ENCODE measurements at places on chromosomes 5 and 9.

DNA sequence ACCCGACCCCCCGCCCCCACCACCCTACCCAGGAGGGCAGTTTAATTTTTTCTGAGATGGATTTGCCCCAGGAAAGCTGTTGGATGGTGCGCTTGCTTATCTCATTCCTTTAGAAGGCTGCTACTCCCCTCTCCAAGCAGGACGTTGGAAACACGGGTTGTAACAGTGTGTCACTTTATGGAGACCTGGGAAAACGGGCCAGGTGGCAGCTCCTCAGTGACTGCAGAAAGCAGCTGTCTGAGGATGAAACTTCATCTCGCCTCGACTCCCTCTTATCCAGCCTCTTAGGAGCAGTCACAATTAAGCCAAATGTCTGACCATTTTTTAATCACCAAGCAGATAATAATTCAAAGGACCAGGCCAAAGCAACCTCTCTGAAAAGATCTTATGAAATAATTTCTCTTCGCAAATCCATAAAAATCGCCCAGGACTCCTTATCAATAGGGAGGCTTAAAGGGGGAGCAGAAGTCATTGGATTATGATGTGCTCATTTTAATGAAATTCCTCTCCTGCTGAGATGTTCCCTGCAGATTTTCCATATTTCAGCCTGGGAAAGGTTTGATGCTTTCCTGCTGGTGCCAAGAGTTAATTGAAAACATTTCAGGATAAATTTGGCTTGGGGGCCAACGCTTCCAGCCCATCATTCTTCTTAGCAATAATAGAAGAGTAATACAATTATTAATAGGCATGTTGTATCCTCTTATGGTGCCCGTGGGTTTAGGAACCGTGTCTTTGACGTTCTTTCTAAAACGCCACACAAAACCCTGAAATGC is 26.0 kb downstream of the GAS1 start:
- no peak for DNase-seq

DNA sequence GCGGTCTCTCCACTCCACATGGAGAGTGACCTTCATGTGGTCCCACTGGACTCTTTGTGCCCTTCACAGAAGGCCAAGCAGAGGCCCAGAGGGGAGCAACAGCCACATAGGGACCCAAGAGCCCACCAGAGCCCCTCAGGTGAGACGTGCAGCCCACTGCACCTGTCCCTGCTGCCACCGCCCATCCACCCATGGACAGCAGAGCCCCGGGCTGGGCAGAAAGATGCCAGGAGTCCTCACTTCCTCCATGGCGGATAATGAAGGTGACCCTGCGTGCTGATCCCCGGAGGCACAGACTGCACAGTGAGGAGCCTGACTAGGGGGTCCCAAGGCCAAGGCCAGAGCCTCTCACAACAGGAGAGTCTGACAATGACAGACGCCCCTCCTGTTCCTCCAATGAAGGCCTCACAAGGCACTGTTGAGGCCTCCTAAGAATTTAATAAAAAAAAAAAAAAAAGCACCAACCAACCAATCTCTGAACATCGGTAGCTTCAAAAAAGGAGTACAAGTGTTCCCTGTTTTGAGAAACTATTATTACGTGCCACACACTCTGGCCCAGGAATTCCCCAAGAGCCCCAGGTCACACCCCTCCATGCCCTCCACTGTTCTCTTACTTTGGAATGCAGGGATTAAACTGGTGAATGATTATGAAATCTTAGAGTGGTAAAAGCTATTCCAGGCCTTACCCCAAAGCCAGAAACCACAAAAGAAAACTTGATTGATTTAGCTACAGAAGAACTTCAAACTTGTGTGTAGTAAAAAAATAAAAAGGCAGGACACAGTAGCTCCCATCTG is 2.8 kb upstream of the PPP1R26 start:
- no peak for DNase-seq

GRCh38 chr9:97640325-97640724 is 6.7 kb downstream of the NCBP1 start:
- DNase-seq = no peak

DNA sequence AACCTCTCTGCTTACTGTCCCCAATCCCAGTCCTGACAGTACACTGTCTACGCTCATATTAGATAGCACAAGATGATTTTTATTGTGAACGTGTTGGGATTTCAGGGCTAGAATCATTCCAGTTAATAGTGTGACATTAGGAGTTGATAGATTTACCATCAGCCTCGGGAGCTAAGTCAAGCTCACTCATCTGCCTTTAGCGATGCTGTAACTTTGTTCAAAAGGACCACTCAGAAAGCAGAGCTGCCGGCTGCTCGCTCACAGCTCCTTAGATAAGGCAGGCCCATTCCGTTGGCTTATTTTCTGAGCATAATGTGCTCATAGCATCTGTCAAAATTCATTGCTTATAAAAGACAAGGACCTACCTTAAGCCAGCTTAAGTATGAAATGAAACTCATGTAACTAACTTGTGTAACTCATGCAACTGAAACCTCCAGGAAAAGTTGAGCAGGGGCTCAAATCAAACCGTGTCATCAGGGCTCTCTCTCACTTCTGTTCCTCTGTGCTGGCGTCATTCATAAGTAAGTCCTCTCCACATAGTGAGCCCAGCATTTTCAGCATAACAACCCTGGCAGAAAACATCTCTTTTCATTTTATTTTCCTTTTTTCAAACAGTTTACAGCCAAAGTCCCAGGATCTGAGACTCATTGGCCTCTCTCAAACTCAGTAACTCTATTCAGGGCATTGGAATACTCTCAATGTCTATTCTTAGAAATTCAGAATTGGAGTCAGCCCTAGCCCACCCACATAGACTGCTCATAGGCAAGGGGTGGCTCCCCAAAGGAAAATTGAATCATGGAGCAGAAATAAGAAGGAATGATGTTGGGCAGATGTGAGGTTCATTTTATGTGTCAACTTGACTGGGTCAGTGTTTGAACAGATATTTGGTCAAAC is 208.8 kb downstream of the MAN2A1 start:
- no peak for DNase-seq

DNA sequence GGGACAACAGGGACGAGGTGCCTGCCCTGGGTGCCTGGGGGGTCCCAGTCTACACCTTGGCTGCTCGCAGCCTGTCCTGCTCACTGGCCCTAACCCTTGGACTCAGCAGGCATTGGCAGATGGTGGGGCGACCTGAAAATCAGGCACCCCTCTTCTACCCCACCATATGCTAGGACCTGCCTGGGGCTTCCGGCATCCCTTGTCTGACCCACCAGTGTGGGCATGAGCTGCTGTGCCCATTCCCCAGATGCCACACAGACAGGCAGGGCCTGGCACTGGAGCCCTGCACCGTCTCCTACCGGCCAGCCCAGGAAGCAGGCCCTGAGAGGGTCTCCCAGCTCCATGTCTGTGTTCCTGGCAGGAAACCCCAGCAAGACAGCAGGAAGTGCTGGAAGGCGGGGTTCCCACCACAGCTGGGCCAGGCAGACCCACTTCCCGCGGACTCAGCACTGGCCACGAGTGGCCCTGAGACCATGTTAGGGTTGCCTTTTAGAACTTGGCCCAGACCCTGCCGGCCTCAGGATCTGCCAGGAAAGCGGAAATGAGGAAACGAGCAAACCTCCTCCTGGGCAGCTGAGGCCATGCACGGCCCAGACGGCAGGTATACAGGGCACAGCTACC is 3.1 kb downstream of the NINJ1 start:
- DNase-seq = no peak

DNA sequence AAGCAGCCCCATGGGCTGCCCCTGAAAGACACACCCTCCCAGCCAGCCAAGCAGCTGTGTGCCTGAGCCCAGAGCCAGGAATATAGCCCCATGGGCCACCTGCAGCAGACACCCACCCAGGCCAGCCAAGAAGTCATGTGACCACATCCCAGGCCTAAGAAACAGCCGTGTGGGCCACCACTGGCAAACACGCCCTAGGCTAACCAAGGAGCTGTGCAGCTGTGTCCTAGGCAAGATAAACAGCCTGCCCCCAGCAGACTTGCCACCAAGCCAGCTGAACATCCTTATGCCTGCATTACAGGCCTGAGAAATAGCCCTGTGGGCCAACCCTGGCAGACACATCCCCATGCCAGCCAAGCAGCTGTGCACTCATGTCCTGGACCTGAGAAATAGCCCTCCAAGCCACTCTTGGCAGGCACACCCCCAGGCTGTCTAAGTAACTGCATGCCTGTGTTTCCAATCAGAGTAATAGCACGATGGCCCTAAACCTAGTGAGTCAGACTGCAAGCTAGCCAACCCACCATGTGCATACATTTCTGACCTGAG is 143.0 kb downstream of the ADAMTS6 start:
- no peak for DNase-seq

- DNase-seq = no peak
Measured at GRCh38 chr9:132732326-132733259, 62.3 kb downstream of the GTF3C4 start.

DNA sequence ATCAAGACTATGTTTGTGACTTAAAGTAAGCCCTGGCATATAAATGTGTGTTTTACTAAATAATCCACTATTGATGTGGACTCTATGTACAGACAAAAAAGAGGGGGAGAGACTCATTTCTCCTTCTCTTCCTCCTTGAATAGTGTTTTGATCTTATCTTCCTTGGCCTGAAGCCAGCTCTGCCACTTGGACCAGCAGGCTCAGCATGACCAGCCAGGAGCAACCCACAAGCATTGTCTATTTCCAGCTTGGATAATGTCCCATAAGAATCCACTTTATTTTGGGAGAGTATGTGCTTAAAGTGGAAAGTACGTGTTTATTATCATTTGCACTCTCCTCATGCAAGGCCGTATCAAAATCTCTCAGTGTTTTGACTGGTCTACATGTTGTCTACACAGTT is 23.8 kb upstream of the SLC46A2 start:
- DNase-seq = no peak

DNA sequence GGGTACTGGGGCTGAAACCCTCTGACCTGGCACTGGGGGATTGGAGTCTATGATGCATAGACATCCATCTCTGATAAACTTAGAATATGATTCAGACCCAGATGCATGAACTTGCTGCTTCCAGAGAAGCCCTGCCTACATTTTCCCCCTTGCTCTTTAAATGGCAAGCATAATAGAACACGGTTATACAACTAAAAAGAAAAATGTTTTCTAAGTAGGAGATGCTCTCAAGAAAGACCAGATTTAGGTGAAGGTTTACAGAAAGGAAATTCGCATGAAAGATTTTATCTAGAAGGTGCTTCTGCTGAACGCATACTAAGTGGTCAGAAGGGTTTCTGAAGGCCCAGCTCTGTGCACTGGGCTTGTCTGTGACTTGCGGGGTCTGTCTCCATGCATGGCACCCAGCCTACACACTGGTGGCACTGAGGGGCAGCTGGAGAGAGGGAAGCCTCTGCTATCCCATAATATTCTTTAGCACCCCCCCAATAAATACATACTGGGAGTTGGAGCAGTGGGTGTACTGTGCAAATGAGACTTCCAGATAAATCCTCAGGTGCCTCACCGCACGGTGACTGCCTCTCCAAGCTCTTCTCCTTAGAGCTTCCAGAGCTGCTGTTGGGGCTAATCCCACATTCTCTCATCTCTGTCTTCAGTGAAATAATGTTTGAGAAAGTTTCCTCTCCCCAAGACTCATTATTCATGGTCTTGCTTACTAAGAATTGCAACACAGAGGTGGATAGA is 114.6 kb downstream of the FSTL4 start:
- no peak for DNase-seq

GRCh38 chr5:143182901-143183820 is 220.3 kb downstream of the NR3C1 start:
- DNase-seq = no peak

DNA sequence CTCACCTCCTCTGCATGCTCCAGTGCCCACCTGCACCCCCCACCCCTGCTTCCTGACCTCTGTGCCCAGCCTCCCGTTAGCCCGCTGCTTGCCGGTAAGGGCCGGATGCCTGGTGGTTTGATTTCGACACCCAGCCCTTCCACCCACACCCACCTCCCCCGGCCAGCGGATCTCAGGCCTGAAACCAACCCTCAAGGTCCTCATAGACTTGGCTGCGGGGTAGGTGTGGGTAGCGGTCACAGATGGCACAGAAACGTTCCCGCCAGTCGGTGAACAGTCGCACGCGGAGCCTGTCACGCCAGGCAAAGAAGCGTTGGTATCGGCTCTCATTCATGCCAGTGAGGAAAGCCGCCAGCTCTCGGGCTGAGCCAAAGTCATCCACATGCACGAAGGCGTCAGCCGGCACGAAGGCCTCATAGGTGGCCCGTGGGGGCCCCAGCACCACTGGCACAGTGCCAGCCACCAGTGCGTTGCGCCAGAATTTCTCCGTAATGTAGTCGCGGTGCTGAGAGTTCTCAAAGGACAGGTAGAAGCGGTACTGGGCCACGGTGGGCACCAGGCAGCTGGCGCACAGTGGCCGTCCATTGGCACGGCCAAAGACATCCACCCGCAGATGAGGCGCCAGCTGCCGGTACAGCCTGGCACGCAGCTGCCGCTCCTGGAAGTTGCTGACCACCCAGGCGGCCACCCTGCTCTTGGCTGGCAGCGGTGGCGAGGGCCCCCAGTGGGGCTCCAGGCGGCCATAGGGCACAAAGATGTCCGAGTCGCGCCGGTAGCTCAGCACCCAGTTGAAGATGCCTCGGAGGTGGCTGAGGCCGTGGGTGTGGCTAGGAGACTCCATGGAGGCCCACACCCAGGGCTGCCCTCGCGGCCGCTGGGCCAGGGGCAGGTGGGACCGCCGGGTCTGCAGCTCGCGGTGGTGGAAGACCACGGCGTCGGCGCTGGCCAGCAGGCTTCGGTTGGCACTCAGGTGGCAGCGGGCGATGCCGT is 1.1 kb downstream of the FUT7 start:
- no peak for DNase-seq

- DNase-seq = no peak
Measured at GRCh38 chr5:41485533-41485932, 24.9 kb downstream of the PLCXD3 start.

- DNase-seq = no peak
Measured at GRCh38 chr9:4127873-4128272, 172.0 kb downstream of the GLIS3 start.

DNA sequence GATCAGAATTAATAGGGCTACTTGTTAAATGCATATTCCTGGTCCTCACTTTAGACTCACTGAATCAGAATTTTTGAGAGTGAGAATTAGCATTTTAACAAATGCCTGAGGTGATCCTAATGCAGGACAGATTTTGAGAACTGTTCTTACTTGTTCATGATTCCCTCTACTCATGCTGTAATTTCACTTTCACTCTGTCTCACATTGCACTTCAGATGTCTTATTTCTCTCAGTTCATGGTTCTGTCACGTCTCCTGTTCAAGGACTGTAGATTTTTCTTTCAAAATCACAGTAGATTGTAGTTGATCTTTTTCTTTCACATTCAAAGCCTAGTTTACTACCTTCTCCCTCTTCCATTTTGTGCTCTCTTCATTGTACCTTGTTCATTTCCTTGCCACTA is 54.3 kb downstream of the ADGRV1 start:
- no peak for DNase-seq

All from liver (tissue), 10 donors.